ENCODE measurements at places on chromosomes 11 and 22.

- no peak for DNase-seq
Measured at GRCh38 chr11:22559416-22559815, 66.2 kb downstream of the FANCF start.

GRCh38 chr11:117796872-117797529 is at the start of gene DSCAML1:
TSS of gene DSCAML1 (minus strand) at chr11:117797216. CDS start at chr11:117797079, 137 bp downstream.
- no peak for DNase-seq

GRCh38 chr11:33643167-33643824 is 57.3 kb downstream of the C11orf91 start:
- DNase-seq: no peak

GRCh38 chr11:66859686-66860448 is 3.0 kb downstream of the LRFN4 start:
- DNase-seq: no peak
